Activated naive CD4-positive, alpha-beta T cell treated with anti-CD3 and anti-CD28 coated beads for 36 hours (primary cell): ENCODE measurements at places on chromosomes 2 and 18.

DNA sequence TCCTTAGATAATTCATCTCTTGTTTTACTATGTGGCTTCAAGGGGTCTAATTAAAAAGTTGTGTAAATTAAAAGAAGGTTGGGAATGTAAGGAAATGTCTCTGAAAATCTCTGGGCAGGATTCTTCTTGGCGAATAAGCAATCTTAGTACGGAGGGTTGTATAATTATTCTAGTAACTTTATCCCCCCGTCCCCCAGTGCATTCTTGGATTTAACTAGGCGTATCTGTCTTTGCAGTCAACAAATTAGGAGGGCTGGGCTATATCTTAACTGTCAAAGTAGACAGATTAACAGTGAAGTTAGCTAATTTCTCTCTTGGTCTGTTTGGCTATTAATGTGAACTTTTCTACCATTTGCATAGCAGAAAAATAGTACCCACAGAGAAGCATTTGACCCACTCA, 329.8 kb upstream of the THUMPD2 start:
- DNase-seq = no peak

DNA sequence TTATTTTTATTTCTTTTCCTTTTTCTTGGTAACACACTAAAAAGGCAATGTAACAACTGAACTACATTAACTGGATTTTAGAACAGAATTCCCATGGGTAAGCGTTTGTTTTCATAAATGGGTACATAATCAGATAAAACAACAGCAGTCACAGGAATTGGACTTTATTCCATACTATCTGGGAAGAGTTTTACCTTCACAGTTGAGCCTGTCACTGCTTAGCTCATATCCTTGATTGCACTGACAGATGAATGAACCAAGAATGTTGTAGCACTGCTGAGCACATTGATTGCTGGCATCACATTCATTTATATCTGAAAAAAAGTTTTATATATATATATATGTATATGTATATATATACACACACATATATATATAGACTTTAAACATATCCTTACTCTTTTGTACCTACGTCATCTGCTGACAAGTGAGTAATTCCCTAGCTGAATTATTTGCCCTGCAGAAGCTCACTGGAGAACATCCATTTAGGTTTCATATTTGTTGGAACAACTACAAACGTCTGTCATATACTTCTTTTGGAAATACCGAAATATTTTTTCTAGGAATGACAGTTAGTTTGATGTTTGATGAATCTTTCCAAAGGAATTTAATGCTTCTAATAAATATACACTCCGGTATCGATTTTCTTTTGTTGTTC, 47.0 kb downstream of the EFEMP1 start:
- no peak for DNase-seq

- no peak for DNase-seq
Observed at GRCh38 chr2:181839811-181840210, 51.7 kb upstream of the ITPRID2 start.

DNA sequence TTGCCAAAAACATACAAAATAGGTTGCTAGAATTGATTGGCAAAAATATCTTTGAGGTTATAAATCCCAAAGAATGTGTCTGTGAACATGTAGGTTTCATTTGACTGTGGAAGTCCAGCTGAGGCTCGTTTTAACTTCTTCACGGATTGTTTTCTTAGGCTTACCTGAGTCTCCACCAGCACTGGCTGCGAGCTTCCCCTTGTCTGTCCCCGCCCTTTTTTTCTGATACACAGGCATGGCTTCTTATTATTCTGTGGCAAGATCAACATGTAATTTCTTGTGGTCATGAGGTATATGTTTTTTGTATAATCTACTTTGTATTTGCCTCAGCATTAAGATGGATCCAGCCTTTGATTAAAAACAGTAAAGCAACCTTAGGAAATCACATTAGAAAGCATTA, 7.2 kb upstream of the SLC40A1 start:
- DNase-seq = no peak

- no peak for DNase-seq
Observed at GRCh38 chr18:78983512-78983911, 3.9 kb downstream of the SALL3 start.

DNA sequence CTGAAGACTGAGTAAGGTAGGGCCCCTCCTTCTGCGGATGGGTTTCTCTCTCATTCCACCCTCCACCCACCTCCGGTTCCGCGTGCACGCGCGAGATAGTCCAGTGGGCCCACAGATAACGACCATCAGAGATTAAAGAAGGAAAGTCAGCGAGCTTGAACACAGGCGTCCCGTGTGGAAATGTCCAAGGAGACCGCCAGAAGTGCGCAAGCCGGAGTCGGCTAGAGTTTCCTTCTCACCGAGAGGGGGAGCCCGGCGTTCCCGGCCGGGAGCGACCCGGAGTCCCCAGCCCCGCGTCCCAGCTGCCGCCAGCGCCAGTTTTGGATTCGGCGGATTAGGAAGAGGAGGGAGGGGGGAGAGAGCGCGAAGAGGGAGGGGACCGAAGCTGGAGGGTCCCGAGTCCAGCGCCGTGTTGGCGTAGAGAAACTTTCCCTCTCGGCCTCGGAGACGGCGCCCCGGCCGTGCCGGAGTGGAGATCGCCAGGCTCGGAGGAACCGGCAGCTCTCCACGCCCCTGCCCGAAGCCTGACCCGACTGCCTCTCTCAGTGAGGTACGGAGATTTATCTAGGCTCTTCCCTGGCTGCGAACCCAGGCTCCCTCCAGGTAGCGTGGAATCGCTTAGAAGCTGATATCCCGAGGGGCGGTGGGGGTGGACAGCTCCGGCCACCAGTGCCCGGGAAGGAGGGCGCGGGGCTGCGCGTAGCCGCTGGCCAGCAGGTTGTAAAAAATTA, at the start of gene GULP1:
TSS of gene GULP1 (plus strand) at position 258 of the 731 bp plus-strand sequence. CDS start 185,829 bp downstream, outside the sequence.
- peak; percentile 7 for DNase-seq

DNA sequence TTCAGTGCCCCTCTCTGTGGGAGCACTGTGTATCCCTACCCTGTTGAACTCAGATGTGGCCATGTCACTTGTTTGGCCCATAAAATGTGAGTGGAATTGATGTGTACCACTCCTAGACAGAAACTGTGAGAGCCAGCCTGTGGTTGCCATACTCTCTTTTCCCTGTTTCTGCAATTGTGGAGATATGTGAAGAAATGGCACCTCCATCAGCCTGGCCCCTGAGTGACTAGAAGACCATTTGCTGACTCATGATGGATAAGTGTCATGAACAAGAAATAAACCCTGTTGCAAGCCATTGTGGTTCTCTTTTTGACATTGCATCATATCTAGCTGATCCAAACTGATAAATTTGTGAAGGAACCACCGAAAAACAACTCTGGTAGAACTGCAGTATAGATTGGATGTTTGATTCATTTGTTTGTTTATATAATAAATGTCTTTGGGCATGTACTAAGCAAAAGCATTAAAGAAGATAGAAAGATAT, 214.5 kb upstream of the FBXO11 start:
- DNase-seq = no peak

- no peak for DNase-seq
Observed at GRCh38 chr2:85938456-85938855, 49.7 kb upstream of the ST3GAL5 start.

DNA sequence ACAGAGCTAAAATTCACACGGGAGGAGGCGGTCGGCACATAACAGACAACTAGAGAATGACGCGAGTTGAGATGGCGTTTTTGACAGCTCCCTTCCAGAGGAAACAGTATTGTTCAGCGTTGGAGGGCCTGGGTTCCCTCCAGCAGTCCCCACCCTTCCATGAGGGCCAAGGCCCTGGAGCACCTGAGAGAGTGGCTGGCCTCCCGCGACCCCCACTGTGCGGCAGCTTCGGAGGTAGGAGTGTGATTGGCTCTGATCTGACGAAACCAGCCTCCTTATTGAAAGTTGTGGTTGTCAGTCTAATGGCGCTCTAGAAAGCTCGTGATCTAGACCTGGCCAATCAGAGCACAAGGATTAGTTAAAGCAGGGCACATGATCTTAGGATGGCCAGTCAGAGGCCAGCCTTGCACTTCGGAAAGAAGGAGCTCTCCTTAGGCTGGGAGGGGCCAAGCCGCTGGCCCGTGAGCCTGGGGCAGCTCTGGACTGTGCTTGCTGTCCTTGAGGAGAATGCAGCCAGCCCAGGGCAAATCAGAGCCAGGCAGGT, 104.5 kb upstream of the CELF4 start:
- no peak for DNase-seq

DNA sequence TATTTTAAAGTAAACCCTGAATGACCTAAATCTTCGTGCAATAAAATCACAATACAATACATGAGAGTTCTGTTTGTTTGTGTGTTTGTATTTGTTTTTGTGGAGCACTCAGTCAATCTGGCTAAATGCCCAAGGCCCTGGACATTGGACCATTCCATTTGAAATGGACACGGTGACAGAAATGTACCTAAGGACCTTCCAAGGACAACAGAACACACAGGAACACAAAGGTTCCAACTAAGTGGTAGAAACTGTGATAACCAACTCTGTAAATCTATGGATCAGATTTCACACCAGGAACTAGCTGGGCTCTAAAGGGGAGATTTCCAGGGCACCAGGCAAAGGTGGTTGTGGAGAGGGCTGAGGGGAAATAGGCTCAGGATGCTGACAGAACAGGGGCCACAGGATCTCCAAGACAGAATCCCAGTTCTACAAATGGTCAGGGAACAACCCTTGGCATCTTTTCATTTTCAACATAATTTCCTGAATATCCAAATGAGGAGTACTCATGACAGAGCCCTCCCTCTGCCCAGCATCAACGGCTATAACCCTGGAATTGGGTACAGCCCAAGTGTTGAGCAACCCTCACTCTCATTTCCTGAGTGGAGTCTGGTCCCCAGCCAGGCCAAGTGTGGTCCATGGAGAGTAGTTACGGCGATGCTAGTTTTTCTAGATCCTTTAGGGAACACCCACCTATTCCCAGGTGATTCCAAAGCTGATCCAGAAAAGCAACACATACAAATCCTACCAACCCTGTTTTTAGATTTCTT, 78.4 kb downstream of the NCKAP5 start:
- DNase-seq = no peak

- DNase-seq = no peak
Observed at GRCh38 chr2:65027616-65028244, 28.5 kb upstream of the CEP68 start.

DNA sequence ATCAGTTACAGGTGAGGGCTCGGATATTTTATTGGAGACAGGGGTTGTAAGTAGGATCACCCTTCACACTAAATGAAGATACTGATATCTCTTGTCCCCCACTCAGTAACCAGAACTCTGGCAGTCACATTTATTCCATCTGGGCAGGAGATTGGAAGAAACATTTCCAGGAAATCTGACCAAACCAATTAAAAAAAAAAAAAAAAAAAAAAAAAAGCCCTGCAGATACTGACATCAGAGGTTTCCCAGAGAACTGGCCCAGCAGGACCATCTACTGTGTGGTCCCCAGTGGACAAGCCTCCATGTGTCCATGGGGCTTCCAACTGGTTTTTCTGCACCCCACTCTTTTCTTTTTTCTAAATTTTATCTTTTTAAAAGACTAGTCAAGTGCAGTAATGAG, 41.3 kb downstream of the SH2D6 start:
- DNase-seq = no peak

DNA sequence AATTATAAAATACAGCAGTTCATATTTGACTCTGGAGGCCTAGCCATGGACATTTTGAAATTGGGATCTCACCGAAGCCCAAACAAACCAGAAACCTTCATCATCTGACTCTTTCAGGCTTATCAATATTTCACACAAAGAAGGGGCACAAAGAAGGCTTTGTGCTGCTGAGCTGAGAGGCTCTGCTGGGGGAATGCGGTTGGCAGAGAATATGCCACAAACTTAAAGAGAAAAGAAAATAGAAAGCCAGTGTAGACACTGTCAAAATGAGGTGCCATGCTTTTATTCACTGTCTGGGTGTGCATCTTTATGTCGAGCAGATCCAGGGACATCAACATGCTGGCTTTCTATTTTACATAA, 162.6 kb downstream of the QPCT start:
- DNase-seq = no peak

DNA sequence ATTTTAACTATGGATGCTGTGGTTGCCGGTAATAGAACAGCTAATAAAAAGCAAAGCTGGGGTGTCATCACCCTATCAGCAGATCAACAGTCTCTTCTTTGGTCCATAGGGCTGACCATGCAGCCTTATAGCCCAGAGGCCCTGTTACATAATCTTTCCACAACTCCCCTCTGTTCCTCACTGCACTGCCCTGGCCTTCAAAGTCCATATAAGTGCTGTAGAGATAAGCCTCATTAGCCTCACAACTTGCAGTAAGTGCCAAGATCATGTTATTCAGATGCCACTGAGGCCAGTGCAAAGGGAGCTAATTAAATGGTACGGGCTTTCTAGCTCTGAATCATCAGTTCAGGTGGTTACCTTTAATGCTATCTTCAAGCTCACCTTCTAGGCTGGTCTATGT, 89.7 kb upstream of the CXCR4 start:
- DNase-seq = no peak

GRCh38 chr2:237316339-237316738, 97.6 kb downstream of the COL6A3 start:
- DNase-seq = no peak

- no peak for DNase-seq
Observed at GRCh38 chr18:31450409-31450808, 2.9 kb downstream of the DSG3 start.

GRCh38 chr2:233140978-233141377, 80.8 kb downstream of the INPP5D start:
- DNase-seq = no peak

DNA sequence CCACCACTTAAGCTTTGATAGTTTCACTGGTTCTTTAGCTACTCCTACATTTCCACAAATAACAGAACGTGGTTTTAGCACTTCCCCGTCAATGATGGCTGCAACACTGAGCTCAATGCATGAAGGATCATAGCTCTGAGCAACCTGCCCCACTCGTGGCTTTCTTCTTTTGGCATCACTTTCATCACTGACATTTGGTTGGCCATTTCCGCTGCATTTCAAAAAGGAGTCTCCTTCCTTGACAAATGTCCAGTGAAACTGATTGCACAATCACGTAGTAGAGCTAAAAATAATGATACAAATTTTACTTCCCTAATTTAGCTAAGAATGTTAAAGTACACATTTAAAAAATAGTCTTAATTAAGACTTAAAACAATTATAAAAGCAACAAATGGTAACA, 205.2 kb upstream of the HDAC4 start:
- DNase-seq = no peak

GRCh38 chr18:55214534-55214933, 255.3 kb upstream of the CCDC68 start:
- DNase-seq = no peak

- no peak for DNase-seq
Observed at GRCh38 chr2:234970477-234970882, 18.7 kb downstream of the SH3BP4 start.

DNA sequence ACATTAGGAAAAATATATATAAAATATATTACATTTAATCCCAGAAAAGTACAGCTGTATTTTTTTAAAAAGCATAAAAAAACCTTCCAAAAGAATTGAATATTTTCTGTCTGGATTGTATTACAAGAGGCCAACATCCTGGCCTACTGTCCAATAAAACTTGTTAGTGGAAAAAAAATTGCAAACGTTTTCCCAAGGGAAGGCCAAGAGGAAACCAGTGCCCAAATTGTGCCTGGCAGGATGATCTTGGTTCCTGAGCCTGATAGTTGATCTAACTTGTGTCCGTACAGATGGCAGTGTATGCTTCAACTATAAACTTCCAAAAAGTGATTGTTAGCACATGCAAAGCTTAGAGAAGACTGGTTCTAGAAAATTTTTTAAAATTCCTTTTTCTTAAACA, 90.6 kb upstream of the LPIN2 start:
- no peak for DNase-seq

- no peak for DNase-seq
Observed at GRCh38 chr2:209472871-209473270, 49.0 kb downstream of the MAP2 start.

GRCh38 chr18:46641917-46642316, 15.1 kb downstream of the LOXHD1 start:
- no peak for DNase-seq
